ACHN (cell line): ENCODE measurements at places on chromosomes 5 and 9.

GRCh38 chr9:110334871-110335270, 2.8 kb downstream of the TXNDC8 start:
- no peak for DNase-seq

- DNase-seq: no peak
Measured at GRCh38 chr9:94586814-94587213, 6.8 kb downstream of the FBP2 start.

- no peak for DNase-seq
Measured at GRCh38 chr9:34716711-34717110, 6.8 kb upstream of the CCL21 start.

DNA sequence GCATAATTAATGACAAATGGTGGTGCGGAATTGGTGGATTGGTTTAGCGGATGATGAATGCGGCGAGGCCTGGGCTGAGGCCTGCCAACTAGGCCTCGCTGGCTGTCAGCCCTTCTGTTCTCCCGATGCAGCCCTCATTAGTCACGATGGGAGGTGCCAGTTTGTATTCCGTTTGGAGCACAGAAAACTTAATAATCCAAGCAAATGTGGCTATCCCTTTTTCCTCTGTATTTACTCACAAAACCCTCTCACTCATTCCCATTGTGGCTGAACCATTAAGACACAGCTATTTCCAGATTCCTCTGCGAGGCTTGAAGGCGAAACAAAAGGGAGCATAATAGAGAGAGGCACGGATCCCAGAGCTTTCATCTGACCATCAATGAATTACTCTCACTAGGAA, 114.3 kb downstream of the MVB12B start:
- DNase-seq: no peak

DNA sequence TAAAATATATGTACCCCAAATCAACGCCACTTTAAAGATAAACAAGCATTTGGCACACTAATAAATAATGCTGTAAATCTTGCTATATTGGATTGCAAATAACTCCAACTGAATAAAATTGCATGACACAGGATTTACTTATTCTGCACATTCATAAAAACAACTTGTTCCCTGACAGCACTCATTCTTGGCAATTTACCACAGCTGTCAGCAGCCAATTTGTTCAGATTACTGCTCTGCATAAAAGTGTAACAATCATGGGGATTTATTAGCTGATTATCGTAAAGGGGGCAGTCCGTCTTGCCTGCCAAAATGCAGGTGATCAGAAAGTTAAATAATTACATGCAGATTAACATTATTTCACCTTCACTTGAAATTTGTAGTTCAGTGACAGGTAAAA, 285.3 kb downstream of the SLF1 start:
- no peak for DNase-seq
